ENCODE measurements at places on chromosomes 11 and 22.

DNA sequence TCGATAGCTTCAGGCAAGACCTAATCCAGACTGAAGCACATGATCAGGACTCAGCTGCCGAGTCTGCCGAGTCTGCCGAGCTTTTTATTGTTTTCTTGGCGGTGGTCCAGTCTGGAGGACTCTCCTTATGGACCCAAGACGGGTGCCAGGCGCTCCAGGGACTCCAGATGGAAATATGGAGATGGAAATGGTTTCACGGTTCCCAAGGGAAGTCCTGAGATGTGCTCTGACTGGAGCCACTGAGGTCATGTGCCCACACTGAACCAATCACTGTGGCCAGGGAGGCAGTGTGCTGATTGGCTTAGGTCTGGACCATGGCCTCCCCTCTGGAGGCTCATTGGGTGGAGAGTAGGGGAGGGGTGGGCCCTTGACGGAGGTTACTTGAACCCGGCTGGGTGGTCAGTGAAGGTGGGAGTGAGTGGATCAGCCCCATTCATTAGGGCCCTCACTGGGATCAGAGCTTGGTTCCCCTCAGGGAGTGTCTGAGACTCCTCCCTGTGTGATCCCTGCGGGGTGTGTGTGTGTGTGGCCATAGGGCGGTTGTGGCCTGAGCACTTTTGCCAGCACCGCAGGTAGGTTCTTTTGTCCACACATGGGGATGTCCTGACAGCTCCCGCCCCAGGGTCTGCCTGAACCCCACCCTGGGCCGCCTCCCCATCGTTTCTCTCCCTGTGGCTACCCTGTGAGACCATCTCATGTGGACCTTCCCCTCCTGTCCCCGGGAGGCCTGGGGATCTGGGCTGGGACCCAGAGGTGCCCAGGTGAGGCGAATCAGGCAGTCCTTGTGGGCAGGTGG is 14.0 kb downstream of the RPS6KA4 start:
- no peak for DNase-seq

DNA sequence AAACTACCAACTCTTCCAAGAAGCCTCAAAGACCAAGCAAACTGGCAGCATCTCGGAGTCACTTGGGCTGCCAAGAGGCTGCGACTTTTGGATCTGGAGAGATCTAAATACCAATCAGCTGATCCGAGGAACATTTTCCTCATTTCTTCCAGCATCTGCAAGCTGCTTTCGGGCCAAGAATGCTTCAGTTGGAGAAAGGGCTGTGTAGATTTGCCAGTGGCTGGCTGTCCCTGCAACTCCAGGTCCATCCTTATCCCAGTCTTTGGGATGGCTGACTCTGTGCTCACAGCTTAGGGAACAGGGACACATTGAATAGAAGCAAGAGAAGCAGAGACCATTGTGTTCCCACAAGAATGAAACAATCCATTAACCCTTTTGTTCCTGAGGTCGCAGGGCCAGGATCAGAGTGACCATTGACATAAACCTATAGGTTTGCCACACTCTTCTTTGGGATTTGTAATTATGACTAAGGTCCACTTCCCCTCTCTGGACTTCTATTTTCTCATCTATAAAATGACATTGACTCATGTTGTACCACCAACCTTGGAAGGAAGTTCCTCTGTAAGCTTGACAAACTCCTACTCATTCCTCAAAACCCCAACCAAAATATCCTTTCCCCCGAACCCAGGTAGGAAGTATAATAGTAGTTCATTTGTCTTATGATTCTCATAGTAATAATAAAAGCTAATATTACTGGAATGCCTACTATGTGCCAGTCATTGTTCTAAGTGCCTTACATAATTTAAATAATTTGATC is 340.8 kb downstream of the MN1 start:
- no peak for DNase-seq

DNA sequence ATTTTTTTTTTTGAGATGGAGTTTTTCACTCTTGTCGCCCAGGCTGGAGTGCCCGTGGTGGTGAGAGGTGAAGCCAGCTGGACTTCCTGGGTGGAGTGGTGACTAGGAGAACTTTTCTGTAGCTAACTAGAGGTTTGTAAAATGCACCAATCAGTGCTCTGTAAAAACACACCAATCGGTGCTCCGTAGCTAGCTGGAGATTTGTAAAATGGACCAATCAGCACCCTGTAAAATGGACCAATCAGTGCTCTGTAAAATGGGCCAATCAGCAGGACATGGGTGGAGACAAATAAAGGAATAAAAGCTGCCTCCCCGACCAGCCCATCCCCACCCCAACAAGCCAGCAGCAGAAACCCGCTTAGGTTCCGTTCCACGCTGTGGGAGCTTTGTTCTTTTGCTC is 4.4 kb upstream of the RAPSN start:
- no peak for DNase-seq

DNA sequence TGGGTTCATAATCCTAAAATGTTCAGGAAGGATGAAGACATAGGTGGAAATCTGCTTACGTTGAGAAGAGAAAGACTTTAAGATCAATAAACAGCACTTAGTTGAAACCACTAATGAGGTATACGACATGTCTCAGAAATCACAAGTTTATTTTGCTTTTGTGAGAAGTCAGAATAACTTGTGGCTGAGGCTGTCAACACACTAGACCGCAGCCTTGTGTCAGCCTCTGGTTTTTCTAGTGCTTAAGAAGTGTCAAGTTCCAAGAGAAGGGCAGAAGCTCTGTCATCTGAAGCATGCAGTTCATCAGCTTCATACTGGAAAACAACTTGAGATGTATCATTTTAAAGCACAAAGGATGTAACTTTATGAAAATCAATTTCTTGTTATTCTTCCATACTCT is 420.9 kb downstream of the METTL15 start:
- DNase-seq = no peak

GRCh38 chr11:94964934-94965333 is 8.4 kb downstream of the CWC15 start:
- DNase-seq = no peak

DNA sequence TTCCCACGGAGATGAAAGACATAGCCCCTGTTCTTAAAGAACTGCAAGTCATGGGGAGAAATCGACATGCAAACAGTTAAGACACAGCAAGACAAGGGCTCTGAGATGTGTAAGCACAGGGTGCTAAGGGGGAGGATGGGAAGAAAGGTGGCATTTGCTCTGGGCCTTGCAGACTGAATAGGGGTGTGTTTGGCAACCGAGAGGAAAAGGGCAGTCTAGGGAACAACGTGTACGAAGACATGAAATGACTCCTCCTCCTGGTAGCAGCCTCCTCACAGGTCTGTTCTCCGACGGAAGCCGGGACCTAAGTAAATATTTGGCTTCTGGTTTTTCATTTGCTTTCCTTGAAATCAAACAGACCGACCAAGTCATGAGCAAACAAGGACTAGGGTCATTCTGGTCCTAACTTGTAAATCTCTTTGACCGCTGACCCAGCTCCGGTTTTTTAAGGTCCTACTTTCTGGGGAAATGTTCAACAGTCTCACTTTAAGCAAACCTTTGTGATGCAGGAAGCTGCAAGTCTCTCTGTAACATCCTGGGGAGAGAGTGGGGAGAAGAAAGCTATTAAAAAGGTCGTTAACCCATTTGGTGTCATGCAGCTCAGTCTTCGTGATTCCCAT is 19.7 kb downstream of the NNMT start:
- DNase-seq = no peak

GRCh38 chr11:133553885-133554740 is 21.8 kb upstream of the OPCML start:
- no peak for DNase-seq

GRCh38 chr22:44676441-44677352 is 25.3 kb upstream of the PRR5 start:
- no peak for DNase-seq

- no peak for DNase-seq
These were observed 258.0 kb downstream of the FAT3 start for GRCh38 chr11:92482492-92483060.

GRCh38 chr22:41775976-41776375 is 24.5 kb upstream of the CCDC134 start:
- no peak for DNase-seq

GRCh38 chr11:12213883-12214282 is 103.5 kb downstream of the MICAL2 start:
- no peak for DNase-seq

GRCh38 chr11:78622666-78623065 is 48.0 kb upstream of the NARS2 start:
- DNase-seq = no peak

DNA sequence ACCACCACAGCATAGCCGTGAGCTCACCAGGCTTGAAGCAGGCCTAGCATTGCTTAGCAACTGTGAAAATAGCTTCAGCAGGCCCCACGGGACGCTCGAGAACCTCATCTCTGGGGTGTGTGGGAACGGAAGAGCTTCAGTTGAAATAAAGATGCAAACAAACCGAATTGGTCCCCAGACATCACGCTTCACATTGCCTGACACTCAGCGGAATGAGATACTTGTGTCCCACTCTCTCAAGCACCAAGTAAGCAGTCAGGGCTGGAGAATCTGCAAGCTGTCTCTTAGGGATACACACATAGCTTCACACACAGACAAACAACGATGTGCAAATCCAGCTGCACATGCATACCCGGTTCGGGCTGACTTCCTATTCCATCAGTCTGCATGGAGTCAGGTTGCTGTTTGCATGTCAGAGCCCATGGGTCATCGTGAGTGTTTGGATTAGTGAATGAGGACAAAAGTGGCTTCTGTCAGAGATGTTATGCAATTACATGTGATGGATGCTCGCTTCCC is 205.7 kb downstream of the SNX19 start:
- no peak for DNase-seq

DNA sequence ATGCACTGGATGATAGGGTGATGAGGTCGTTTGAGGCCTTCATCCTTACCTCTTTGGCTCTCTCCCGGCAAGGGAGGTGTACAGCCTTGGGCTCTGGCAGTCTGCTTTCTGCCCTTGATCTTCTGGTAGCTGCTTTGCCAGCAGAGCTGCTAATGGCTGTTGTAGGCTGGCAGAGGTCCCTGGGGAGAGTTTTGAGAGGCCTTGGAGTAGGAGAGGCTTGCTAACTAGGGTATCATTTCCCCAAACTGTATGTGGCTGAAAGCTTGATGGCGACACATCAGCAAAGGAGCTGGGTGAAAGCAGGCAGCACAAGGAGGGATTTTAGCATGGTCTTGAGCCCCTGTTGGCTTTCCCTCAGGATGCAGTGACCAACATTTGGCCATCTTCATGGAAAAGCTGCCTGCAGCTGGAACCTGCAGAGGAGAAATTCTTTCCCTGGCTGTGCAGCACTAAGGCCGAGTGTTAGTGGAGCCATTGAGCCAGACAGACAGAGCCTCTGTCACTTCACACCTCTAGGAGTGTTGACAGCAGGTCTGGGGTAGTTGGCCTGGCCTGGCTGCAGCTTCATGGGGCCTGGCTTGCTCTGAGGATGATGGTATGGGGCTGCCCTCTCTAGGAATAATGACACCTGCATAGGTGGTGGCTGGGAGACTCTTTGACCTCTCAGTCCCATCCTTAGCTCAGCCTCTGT is 3.5 kb upstream of the AMPD3 start:
- no peak for DNase-seq

DNA sequence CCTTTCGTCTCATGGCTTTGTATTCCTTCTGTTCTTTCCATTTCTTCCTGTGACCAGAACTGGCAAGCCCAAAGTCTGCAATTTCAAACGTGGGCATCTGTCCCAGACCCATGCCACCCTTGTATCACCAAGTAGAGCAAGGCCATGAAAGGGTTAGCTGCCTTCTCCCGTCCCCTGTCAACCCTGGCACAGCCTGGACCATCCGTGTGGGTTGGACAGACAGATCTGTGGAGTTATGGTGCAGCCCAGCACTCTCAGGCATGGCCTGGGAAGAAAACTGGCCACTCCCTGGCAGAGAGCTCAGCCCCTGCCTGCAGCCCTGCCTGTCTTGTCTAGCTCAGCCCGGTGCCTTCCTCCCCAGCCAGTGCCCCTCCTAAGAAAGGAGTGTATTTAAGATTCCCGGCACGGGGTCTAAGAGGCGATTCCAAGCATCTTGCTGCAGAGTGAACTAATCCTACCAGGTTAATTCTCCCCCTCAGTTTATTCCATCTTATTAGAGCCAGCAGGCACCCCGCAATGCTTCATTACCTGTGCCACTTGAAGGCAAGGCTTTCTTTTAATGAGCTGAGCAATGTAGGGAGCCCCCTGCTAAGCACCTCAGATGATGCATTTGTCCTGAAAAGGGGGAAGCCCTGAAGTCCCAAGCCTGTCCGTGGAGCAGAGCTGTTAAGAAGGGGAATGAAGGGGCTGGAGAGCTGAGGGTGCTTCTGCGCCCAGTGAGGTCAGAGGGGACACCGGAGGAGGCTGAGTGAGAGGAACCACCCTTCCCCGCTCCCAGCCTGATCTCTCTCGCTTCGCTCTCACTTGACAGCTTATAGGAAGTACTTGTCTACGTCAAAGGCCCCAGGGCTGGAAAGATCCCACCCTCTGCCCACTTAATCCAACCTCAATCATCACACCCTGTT is 130.6 kb downstream of the SPATA19 start:
- DNase-seq = no peak

DNA sequence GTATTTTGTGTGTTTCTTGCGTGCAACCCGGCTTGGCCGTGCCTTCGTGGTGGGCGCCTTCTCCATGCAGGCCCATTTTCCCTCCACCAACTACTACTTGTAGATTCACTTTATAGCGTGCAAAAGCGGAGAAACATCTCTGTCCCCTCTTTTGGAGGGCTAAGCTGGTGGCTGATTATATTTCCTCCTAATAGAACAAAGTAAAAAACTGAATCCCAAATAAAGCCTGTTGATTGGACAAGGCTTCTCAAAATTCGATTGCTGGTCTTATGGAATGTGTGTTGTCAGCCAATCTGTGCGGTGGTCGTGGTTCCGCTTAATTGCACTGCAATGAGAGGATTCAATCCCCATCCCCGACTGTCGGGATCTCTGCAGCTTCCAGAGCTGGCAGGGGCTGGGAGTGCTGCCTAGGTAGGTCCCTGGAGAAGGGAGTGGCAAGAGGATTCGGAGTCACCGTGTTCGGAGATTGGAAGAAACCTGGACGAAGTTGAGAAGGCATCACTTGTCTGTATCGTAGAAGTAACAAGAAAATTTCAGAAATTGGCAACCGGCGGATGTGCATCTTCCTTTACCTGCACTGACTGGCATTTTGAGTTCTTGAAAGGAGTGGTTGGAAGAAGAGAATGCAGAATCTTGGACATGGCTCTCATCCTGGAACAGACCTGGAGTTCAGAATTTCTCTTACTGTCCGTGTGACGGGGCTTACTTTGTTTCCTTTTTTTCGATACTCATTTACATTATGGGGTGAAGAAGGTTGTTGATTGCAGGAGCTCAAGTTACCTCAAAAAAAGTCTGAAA is 1.1 kb downstream of the HMGXB4 start:
- DNase-seq = no peak

Measured in CD4-positive, alpha-beta T cell treated with Interleukin-15 for 4 hours (primary cell).